GM23338 (cell line): ENCODE measurements at places on chromosomes 5 and 9.

GRCh38 chr9:36548454-36548853, 24.2 kb upstream of the MELK start:
- no peak for DNase-seq

GRCh38 chr9:37456817-37457216, 8.4 kb downstream of the ZBTB5 start:
- no peak for DNase-seq

DNA sequence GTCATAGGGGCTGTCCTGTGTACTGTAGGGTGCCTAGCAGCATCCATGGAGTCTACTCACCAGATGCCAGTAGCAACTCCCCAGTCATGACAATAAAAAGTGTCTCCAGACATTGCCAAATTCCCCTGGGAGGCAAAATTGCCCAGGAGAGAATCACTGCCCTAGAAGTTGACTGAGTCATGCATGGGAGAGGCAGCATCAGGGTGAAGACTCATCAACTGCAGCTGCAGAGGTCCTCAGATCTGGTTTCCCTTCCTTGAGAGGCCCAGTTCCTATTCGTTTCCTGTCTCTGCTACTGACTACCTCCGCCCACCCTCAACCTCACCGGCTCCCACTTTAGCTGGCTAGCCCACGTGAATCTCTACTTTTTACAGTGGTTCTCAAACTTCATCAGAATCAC, 88.6 kb upstream of the AGXT2 start:
- DNase-seq: no peak

- DNase-seq: no peak
Measured at GRCh38 chr5:3217114-3217513, 378.5 kb upstream of the IRX1 start.

DNA sequence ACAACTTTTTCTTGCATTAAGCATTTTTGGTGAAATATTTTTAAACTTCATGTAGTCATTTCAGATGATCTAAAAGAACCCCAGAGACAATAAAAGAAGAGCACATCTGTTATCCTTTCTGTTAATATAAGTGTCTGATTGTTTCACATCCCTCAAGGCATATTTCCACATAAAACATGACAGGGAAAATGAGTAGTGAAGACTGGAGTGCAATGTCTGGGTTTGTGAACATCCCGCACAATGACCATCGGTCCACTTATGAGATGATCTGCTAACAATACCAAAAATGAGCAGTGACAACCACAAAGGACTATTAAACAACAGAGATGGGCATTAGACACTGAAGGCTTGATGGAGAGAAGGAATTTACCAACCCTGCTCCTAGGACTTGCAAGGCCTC, 209.1 kb downstream of the NR2F1-AS1 start:
- DNase-seq: no peak

DNA sequence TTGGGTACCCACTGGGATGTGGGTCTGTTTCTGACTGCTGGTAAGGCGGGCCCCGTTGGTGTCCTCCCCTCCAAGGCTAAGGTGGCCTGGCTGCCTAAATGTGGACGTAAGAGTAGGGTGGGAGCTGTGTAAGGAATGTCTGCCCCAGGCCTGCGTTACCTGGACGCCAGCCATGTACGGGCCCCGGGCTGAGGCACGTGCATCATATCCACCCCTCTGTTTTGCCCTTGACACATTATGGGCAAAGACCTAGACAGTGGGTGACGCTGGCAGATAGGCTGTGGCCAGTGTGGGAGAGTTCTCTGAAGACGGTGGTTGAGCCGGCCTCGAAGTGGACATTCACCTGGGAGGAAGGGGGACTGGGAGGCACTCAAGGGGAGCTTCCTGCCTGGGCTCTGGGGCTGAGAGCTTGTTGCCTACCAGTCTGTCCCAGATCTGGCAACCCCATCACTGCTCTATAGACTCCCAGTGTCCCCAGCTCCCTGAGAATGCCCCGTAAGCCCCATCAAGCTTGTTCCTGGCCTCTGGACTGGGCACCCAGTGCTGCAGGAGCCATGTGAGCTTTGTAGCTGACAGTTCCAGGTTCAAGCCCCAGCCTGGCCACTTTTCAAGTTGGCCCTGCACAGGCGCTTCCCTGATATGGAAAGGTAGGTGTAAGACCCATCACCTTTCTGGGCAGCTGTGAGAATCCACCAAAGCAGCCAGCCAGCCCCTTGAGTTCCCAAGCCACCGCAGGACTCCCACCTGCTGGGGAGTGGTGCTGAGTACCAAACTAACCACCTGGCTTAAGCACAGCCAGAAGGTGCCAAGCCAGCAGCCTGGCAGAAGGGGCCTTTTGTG, 3.2 kb upstream of the PRR7 start:
- no peak for DNase-seq

GRCh38 chr5:685262-686171, 7.6 kb downstream of the TPPP start:
- no peak for DNase-seq

GRCh38 chr5:65760504-65761275, 38.7 kb downstream of the NLN start:
- DNase-seq: no peak

GRCh38 chr5:82259172-82259800, 18.9 kb downstream of the RPS23 start:
- peak; percentile 62 for DNase-seq

GRCh38 chr9:5876711-5877110, 14.0 kb upstream of the MLANA start:
- DNase-seq: peak; percentile 54

GRCh38 chr9:118446943-118447639, 742.9 kb downstream of the TLR4 start:
- DNase-seq: no peak

DNA sequence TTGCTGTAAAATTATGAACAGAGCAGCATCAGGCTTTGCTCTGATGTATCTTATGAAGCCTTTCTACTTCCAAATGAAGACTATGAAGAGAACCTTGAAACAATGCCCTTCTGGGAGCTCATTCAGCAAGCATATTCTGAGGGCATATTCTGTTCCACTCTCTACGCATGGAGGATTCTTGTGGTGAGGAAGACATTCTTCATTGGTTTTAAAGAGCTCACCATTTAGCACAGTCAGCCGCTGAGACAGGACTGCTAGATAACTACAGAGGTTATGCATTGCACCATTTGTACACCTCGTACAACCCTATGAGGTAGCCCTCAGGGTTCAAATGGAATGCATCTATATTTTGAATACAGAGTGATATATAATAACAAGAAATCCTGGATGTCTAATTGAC, 61.0 kb downstream of the INVS start:
- no peak for DNase-seq
